ENCODE measurements at places on chromosomes 1 and 21.

GRCh38 chr21:34333121-34333739 lies 30.6 kb upstream of the KCNE2 start:
- peak; percentile 24 for DNase-seq

DNA sequence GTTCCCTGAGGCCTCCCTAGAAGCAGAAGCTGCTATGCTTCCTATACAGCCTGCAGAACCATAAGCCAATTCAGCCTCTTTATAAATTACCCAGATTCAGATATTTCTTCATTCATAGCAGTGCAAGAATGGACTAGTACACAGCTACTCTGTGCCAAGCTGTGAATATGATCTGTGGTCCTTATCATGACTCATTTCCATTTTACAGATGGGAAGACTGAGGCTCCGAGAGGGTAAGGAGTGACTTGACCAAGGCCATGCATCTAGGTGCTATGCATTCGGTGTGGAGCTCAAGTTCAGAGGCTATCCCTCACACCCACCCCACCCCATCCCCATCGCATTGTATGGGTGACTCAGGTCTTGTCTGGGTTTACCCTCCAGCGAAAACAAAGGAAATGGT lies 52.3 kb upstream of the DISP3 start:
- DNase-seq: no peak

GRCh38 chr21:42279888-42280287 lies 35.3 kb downstream of the TFF3 start:
- DNase-seq: no peak

GRCh38 chr1:62687903-62688686 lies at the start of gene DOCK7:
Gene DOCK7, minus strand, starts transcription at chr1:62688386. Its CDS starts 122 bp downstream, at chr1:62688264.
- DNase-seq: peak; percentile 77

DNA sequence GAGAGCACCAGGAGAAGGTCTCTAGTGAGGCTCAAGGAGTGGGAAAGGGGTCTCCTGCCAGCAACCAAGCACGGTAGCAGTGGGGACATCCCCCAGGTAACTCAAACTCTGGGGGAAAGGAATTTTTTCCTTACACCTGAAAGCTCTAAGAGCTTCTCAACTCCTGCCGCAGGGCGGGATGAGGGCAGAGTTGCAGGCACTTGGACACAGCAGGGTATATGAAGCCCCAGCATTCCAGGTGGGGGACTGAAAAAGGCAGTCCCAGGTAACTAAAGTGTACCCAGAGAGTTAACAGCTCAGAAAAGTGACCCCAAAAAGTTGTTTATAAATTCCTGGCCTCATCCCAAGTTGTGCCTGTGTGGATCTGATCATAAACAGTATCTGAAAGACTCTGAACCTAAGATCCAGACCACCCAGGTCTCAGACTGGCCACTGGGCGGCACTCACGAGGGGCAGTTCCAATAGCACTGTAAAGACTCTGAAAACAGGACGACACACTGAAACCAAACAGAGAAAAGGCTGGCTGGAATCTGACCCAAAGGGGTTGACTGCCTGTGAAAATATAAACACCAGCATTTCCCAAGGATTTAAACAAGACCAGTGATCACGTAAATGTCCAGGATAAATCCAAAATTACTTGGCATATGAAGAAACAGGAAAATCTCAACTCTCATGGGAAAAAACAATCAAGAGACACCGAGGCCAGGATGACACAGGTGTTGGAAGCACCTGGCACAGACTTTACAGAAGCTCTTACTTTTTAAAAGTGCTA lies 47.5 kb downstream of the HSF2BP start:
- DNase-seq: peak; percentile 56

DNA sequence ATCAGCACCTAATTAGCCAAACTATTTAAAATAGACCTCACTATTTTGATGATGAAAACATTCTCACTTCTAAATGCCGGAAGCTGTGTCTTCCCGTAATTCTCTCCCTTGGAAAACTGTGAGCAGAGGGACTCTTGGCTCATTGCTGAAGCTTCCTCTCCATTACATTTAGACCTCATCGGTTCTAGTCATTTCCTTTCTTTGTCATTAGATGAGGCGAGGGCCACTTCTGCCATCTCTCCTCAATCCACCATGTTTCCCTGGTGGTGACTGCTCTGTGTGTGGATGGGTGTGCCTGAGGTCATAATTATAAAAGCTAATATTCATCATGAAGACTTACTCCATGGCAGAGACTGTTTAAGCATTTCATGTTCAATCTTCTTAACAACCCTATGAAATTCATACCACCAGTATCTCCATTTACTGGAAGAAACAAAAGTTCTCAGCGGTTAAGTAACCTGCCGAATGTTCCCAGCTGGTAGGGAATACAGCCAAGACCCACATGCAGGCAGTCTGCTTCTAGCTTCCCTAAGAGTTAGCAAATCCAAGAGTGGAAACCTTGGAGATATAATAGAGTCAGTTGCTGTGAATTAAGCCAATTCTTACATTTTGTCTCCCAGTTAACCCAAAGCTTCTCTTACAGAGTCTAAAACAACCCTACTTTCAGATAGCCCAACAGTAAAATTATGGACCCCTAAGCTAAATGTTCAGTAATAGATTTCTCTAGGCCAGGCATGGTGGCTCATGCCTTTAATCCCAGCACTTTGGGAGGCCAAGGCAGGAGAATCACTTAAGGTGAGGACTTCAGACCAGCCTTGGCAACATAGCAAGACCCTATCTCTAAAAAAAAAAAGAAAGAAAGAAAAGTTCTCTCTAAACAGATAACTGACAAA lies 156.2 kb downstream of the ZBTB18 start:
- DNase-seq: no peak

- DNase-seq: no peak
Observed at GRCh38 chr1:118110580-118110979, 74.4 kb downstream of the SPAG17 start.

GRCh38 chr1:29539971-29540370 lies 303.6 kb downstream of the PTPRU start:
- no peak for DNase-seq

GRCh38 chr1:181104042-181104789 lies 15.7 kb downstream of the IER5 start:
- DNase-seq: no peak

DNA sequence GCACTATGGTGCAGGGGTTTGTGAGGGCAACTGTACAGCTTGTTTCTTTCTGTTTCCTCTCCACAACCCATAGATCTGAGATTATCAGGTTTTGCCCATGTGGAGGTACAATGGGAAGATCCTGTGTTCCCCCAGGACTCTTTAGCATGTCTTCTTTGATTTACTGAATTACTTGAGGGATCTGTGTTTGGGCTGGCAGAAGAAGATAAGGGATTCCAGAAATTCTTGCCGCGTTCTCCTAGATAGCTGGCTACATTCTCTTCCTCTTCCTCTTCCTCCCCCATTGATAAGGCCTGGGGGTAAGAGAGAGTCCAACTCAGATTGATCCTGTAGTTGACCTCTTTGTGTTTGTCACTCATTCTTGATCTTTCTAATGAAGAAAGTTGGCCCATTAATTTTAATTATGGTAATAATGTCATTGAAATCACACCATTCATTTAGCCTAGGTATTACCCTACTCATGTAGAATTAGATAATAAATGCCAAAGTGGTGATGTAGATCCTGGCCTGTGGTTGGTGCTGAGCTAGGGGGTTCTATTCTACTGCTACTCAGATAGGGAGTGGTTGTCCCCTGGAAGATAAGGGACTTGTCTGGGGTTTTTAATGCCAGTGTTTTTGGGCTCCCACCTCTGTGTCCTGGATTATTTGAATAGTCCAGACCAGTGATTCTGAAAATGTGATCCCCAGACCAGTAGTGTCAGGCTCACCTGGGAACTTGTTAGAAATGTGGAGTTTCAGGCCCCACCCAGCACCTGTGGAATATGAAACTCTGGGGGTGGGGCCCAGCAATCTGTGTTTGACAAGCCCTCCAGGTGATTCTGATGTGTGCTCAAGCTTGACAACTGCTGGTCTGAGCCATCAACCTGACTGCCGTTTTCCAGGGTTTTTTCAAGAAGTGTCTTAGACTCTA lies 122.2 kb downstream of the NOS1AP start:
- DNase-seq: no peak

GRCh38 chr1:90502194-90502593 lies 214.9 kb downstream of the BARHL2 start:
- DNase-seq: no peak

- no peak for DNase-seq
Observed at GRCh38 chr21:39775816-39776215, 30.8 kb downstream of the IGSF5 start.

- no peak for DNase-seq
Observed at GRCh38 chr1:29390491-29391361, 154.4 kb downstream of the PTPRU start.

GRCh38 chr1:160171354-160171753 lies 19.0 kb upstream of the CASQ1 start:
- DNase-seq: no peak

DNA sequence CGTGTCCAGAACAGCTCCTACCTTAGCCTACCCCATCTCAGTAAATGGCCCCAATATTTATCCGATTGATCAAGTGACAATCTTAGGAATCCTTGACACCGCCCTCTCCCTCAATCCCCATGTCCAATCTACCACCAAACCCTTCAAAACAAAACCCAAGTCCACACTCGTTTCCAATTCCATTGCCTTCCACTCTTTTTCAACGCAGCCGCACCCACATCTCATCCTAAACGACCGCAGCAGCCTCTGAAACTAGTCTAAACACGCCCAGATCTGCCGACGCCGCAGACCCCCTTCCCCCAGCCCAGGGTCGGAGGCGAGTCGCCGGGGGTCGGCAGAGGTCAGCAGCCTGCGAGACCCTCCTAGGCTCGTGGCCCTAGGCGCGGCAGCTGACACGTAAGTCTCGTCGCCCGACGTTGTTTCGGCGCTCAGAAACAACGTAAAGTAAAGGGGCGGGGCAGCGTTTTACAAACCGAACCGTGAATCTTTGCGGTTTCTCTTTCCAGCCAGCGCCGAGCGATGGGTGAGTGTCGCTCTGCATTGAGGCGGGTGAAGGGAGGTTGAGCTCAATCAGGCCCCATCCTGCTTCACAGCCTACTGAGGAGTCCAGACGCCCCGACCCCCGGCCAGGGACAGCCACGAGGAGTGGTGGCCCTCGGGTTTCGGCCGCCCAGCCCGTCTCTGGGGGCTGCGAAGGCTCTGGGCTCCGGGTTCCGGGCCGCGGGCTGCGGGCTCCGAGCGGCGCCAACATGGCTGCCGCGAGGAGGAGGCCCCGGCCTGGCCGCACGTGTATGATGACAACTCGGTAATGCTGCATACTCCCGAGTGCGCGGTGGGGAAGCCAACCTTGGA lies at the start of gene RPS8:
Gene RPS8 (plus strand): TSS at position 463 of the 852 bp plus-strand sequence. CDS start 57 bp downstream, at position 520.
- peak; percentile 95 for DNase-seq

GRCh38 chr1:3943806-3944577 lies 43.9 kb upstream of the C1orf174 start:
- no peak for DNase-seq

GRCh38 chr1:221993444-221993948 lies 251.6 kb upstream of the DUSP10 start:
- no peak for DNase-seq

DNA sequence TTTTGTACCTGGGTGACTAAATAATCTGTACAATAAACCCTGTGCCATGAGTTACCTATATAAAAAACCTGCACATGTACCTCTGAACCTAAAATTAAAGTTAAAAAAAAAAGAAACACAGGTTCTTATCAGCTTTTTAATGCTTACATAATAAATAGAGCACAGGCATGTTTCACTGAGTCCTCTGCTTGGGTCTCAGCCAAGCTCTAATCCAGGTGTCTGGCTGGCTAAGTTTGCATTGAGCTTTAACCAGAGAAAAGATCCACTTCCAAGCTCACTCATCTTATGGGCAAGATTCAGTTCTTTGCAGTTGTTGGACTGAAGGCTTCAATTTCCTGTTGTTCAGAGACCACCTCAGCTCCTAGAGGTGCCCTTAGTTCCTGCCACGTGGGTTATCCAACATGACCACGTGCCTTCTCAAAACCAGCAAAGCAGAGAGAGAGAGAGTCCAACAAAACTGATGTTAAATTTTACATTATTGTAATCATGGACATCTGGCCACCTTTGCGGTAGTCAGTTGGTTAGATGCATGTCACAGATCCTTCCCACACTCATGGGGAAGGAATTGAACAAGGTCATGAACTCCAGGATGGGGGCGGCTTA lies 68.2 kb upstream of the TMPRSS2 start:
- no peak for DNase-seq

DNA sequence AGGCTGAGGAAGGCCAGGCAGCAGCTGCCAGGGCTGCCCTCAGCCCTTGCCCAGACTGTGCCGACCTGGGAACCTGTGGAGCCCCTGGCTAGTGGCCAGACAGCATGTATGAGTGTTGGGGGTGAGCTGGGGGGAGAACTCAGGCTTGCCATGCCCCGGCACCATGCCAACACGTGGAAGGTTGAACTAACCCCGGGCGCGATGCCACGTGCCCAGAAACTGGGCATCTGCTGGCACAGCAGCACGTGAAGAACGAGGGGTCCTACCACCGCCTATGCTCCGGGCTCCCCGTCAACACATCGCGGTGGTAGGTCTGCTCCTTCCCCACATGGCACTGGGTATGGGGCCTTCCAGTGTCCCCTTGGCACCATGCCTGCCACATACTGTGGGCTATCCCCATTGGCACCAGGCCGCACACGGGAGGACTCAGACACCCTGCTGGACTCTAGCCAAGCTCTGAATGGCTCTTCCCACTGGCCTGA lies 68.7 kb downstream of the CASZ1 start:
- DNase-seq: no peak

DNA sequence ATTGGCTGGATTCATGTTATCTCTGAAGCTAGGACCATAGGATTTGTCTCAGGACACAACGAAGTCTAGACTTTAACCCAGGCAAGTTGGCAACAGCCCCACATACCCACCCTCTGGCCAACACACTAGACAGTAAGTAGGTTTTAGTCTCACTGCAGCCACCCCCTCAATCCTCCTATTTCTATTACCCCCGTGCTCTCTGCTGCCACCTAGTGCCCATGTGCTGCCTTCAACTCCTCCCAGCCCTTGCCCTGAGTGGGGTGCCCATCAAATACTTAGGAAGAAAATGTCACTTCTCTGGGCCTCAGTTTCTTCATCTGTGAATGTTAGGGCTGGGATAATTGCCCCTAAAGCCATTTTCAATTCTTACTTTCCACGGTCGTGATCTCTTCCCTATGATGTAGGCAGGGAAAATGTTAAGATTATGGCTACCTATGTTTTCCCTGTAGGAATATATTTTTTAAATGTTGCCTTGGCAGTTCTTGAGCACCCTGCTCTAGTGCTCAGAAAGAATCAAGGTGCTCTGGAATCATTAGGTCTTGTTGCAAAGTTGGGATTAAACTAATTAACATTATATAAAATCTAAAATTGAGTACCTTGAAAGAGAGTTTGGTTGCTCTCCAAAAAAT lies 213.0 kb downstream of the LMX1A start:
- DNase-seq: no peak

- DNase-seq: no peak
Observed at GRCh38 chr1:9416506-9416905, 122.8 kb upstream of the SLC25A33 start.

GRCh38 chr1:160651433-160652064 lies 4.7 kb upstream of the SLAMF1 start:
- DNase-seq: no peak

GRCh38 chr1:24558902-24559791 lies 3.3 kb downstream of the NCMAP start:
- peak; percentile 85 for DNase-seq

GRCh38 chr1:227794817-227795192 lies 20.7 kb upstream of the PRSS38 start:
- DNase-seq: no peak

- DNase-seq: no peak
Observed at GRCh38 chr1:19687414-19687813, 22.7 kb downstream of the HTR6 start.

GRCh38 chr1:211753649-211754251 lies 76.8 kb downstream of the LPGAT1 start:
- DNase-seq: no peak

All from Ammon's horn (tissue), 1 donor.